MCF 10A (cell line): ENCODE measurements at places on chromosomes 12 and 14.

GRCh38 chr12:54984658-54985376 lies at the start of gene TESPA1:
Gene TESPA1, minus strand, starts transcription at chr12:54984762. Its CDS starts 10,200 bp downstream, at chr12:54974562.
- no peak for DNase-seq

- DNase-seq = peak; percentile 74
Observed at GRCh38 chr12:105420659-105421240, 90.3 kb downstream of the C12orf75 start.

DNA sequence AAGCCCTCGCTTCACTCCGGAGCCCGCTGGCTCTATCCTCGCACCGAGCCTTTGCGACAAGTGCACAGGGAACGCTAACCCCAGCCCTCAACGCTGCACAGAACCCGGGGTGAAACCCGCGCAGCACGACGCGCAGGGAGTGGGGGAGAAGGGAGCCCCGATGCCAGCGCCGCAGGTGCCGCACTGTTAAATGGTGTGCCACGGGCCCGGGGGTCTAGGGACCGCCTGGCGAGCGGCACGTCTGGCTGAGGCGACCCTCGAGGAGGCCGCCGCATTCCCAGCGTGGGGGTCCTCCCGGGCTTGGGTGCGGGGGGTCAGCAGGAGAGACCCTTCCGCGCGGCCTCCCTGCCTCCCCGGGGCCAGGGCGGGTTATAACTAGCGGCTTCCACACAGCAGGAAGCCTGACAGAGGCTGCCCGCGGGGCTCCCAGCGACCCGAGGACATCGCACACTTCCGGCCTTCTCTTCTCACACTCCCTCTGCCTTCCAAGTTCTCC lies 23.8 kb upstream of the LRTM2 start:
- DNase-seq = no peak

DNA sequence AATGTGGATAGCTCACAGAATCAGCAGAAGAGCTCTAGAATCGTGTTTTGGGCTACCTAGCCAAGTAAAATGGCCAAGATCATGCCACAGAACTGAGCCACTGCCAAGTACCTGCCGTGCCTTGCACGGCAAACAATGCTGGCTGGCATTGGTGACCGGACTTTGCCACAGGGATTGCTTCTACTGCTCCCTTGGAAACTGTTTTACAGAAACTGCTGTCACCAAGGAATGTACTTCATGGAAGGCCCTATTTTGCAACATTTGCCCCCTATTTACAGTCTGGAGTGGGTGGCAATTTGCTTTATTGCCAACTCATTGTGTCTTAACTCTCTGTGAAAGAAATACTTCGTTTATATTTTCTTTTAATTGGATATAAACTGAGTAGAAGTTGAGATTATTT lies 49.0 kb downstream of the BORCS5 start:
- peak; percentile 57 for DNase-seq

- DNase-seq = no peak
Observed at GRCh38 chr14:43249116-43249515, 1258.0 kb downstream of the FSCB start.

- no peak for DNase-seq
Observed at GRCh38 chr14:23183479-23183878, at the start of gene SLC7A8. Gene SLC7A8, minus strand, starts transcription at chr14:23183660. Its CDS starts 746 bp downstream, at chr14:23182914.

DNA sequence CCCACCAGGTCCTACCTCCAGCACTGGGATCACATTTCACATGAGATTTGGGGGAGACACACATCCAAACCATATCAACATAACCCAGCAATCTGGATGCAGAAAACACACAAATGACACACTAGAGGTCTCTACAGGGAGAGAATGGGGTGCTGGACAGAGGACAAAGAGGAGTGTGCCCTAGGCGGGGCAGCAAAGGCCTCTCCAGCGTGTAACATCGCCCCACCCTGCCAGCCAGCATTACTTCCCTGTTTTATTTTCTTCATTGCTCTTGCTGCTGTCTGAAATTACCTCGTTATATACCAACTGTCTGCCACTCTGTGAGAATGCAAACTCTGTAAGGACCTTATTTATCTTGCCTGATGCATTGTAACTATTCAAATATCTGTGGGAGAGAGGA lies 61.1 kb downstream of the RIMBP2 start:
- no peak for DNase-seq

- no peak for DNase-seq
Observed at GRCh38 chr12:106600503-106600902, 17.7 kb downstream of the RFX4 start.

DNA sequence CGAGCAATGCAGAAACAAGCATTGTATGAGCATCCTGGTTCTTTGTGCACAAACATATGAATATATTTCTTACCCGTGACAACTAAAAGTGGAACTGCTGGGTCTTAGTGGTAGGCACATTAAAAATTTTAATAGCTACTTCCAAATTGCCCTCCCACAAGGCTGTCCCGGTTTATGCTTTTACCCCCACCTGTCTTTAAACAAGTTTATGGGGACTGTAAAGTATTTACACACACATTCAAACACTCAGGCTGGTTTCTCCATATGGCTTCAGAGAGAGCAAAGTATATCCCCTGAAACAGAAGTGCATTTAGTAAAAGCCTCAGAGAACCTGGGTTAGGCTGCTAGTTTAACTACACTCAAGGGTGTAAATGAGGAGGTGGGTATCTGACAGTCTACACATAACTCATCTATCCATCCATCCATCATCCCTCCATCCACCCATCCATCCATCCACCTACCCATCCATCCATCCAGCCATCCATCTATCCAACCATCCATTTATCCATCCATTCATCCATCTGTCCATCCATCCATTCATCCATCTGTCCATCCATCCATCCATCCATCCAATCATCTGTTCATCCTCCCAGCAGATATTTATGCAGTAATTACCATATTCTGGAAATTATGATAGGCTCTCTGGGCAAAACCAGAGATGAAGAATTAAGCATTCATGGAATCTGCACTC lies 75.7 kb upstream of the DICER1 start:
- DNase-seq = no peak

- DNase-seq = no peak
Observed at GRCh38 chr12:58291106-58291505, 349.7 kb downstream of the ATP23 start.

DNA sequence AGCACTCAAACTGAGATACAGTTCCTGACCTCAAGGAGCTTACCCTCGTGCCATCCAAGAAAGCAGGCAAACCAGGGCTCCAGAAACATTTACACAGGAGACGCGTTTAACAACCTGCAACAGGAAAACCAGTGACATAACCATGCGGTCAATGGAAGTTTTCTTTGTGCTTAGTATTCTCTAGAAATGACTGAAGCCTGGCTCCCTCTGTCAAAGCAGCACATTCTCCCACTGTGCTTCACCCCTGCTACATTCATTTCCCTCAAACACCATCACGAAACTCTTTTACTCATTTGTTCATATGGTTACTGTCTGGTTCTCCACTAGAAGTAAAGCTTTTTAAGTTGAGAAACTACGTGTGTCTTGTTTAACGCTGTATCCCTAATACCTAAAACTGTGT lies 161.3 kb upstream of the CCND2 start:
- DNase-seq = no peak

- DNase-seq = no peak
Observed at GRCh38 chr12:106582249-106582591, 584 bp upstream of the RFX4 start.

DNA sequence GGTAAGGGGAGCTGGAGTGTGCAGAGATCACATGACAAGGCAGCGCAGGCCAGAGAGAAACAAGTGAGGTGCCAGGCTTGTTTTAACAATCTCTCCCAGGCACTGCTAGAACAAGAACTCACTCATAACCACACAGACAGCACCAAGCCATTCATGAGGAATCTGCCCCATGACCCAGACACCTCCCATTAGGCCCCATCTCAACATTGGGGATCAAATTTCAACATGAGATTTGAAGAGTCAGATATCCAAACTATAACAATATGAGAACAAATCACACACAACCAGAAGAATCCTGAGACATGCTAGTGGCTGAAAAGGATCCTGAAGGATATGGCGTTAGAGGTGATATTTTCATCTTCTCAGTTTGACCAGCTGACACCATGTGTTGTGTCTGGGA lies 21.9 kb downstream of the OR6J1 start:
- DNase-seq = no peak

- DNase-seq = no peak
Observed at GRCh38 chr14:42869681-42870080, 1263.0 kb downstream of the LRFN5 start.

GRCh38 chr12:78864403-78864869 lies at the start of gene SYT1:
Gene SYT1, plus strand, starts transcription at chr12:78864774.
- peak; percentile 45 for DNase-seq

- DNase-seq = no peak
Observed at GRCh38 chr12:93851257-93851671, 174.1 kb downstream of the CRADD start.

- no peak for DNase-seq
Observed at GRCh38 chr12:54232790-54233189, 44.0 kb upstream of the SMUG1 start.

DNA sequence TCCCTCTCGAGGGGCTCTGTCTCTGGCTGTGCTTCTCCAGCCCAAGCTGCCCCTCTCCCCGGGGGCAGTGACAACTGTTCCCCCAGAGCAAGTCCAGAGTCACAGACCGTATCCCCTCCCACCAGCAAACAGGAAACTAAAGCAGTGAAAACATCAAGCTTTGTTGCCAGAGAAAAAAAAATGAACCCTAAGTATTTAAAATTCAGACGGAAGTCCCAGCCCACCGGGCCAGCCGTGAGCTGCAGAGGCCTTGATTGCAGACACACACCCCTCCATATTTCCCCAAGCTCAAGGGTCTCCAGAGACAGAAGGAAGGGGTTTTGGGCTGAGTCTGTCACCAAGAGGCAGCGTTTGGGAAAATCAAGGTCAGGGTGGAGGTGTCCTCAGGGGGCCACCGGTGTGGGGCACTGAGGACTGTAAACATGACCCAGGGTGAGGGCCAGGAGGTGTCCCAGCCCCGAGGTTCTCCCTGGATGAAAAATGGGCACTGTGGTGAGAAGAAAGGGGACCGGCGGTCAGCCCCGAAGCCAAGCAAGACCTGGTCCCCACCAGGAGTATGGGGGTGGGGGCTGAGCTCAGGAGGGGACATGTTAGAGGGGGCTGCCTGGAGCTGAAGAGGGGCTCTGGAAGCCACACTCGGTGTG lies 7.7 kb downstream of the PHETA1 start:
- DNase-seq = no peak

- DNase-seq = no peak
Observed at GRCh38 chr14:75905147-75905904, 76.5 kb downstream of the TGFB3 start.

GRCh38 chr14:93702946-93703345 lies 85.3 kb downstream of the PRIMA1 start:
- no peak for DNase-seq

DNA sequence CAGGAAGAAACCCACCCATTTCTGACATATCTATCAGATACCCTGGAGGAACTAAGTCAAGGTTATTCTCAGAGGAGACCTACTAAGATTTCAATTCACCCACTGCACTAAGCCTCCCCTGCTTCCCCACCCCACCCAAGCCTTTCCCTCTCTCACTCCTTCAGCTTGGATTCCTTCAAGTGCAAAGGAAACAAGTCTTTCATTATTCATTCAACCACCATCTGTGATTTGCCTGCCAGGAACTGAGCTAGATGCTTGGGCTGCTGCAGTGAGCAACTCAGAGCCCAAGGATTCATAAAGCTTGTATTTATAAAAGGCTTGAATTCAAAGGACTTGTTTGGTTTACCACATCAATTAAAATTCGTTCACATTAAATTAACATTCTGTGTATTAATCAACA lies 161.3 kb downstream of the GXYLT1 start:
- DNase-seq = no peak

DNA sequence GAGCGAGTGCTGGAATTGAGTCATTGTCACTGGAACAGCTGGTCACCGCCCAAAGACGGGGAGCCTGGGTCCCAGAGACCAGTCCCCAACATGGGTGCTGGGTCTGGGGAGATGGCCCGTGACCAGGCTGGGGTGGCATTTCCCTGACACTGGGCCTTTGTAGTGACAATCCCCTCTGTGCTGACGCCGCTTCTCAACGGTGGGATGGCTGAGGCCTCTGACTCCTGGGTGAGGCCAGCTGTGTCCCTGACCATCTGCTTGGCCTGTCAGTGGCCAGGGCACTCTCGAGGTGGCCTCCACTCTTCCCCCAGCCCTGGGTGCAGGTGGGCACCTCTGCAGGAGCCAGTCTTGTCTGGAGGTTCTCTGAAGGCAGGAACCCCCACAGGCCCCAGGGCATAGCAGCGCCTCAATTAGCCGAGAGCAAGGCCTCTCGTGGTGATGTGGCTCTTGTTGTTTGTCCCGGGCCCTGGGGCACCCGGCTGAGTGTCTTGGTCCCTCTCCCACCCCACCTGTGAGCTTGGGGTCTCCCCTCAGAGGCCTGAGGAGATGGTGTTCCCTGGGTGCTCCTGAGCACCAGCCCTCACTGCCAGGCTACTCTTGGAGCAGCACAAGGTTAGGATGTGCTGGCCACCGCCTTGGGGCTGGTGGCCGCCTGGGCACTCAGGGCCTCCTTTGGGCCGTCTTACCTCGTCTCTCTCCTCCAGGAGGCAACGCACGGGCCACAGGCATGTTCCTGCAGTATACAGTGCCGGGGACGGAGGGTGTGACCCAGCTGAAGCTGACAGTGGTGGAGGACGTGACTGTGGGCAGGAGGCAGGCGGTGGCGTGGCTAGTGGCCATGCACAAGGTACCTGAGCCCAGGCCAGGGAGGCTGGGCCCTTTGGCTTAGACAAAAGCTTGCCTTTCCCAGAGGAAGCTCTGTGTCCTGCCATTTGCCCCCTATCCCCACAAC lies 16.6 kb downstream of the ZFYVE21 start:
- DNase-seq = no peak

DNA sequence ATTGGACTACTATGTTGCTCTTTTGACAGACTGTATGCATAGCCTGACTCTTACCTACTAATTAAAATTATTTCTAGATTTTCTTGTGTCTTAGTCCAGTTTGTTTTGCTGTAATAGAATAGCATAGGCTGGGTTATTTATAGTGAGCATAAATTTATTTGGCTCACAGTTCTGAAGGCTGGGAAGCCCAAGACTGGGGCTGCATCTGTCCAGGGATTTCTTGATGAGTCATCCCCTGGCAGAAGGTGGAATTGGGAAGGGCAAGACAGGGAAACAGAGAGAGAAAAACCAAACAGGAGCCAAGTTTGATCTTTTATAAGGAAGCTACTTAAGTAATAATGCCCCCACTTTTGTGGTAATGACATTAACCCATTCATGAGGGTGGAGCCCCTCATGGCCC lies 759.2 kb upstream of the LRFN5 start:
- DNase-seq = peak; percentile 53

DNA sequence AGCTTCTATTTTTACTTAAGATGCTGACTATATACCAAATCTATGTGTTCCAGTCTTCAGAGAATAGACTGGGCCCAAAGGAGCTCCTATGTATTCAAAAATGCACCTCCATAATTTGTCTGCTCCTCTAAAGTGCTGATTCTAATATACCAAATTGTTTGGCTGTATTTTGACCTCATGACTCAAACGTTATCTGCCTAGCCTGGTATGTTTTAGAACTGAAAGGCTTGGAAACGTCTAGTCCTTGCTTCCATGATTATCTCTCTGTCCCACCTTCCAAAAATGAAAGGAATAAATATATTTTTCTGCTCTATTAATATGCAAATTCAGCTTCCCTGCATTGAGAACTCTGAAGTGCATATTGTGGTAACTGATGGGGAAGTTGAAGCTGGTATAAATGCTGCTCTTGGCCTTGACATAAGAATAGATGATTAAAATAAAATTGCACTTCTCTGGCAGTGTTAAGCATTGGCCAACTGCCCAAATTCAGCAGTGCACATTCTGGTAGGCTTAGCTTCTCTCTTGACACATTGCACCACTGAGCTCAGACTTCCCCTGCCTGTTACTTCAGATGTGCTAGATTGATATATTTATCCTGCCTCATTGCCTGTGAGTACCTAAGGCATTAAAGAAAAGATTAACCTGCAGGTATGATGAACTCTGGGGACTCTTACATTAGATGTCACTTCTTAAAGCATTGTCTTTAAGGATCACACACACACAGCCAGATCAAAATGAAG lies 882.3 kb downstream of the RPS29 start:
- DNase-seq = no peak
